Stimulated activated CD8-positive, alpha-beta memory T cell treated with anti-CD3 and anti-CD28 coated beads, Interleukin-7, amount 100 ng/mL, for 24 hours (primary cell): ENCODE measurements at places on chromosomes 1 and 21.

DNA sequence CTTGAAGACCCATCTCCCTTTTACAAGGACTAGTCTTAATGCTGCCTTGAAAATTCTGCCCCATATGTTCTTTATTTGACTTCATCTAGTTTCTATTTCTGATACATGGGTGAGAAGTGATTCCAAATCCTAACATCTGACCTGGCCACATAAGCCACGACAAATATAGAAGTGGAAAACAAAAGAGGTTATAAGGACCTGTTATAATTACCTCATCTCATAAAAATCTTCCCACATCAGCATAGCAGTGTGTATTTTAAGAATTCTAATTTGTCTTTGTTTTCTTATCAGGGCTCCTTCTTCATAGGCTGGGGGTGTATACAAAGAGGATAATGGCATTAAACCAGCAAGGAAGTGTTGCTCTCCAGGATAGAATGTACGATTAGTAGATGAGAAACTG, 1007.4 kb downstream of the TTLL7 start:
- no peak for DNase-seq

- no peak for DNase-seq
These were observed 2.7 kb upstream of the PRXL2B start for GRCh38 chr1:2583871-2584351.

GRCh38 chr1:9537863-9538668, 1.2 kb upstream of the SLC25A33 start:
- DNase-seq, result no peak

DNA sequence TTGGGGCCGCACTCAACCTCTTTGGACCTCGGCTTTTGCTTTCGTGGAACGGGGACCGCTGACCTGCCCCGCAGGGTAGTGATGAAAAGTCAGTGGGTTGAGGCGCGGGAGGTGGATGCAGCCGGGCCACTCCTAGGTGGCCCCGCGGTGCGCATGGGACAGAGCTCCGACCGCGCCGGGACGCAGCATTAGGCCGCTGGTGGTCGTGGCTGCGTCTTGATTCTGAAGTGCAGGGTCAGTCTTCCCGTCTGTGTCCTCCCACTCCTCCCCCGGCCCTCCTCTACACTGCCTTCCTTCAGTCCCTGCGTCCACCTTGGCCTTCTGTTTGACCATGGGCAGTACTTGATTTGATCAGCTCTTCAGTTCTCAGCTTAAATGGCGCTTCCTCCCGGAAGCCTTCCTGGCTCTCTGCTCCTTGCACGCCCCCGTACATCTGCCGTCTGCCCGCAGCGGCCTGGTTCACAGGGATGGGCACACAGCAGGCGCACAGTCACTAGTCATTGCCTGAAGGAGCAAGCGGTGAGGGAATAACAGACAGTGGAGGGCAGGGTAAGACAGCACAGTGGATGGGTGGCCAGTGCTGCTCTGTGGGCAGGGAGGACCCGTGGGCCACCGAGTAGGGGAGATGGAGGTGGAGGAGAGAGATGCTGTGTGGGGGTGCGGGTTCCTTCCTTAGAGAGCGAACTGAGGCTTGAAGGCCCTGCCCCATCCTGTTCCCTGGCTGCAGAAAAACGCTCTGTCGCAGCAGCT, 633 bp downstream of the THEMIS2 start:
- no peak for DNase-seq
